Lung (tissue), 17 donors: ENCODE measurements at places on chromosomes 3 and 15. TPM values are rescaled to one million over a fixed set of nuclear protein-coding genes. Genes with fewer than 3 reads are reported as not detected.

The TEX9 gene
- polyA plus RNA-seq: 3.5 TPM

The TNFAIP8L3 gene
- 3.7 TPM for polyA plus RNA-seq

The CELF6 gene
- 6.4 TPM for polyA plus RNA-seq

The UROC1 gene
- polyA plus RNA-seq: 0.01 TPM
